NCI-H187 treated with DMSO at 0.1 percent for 48 hours (cell line): ENCODE measurements at places on chromosomes 6 and 20.

GRCh38 chr6:26295691-26296555, 69.1 kb upstream of the BTN3A2 start:
- no peak for DNase-seq

DNA sequence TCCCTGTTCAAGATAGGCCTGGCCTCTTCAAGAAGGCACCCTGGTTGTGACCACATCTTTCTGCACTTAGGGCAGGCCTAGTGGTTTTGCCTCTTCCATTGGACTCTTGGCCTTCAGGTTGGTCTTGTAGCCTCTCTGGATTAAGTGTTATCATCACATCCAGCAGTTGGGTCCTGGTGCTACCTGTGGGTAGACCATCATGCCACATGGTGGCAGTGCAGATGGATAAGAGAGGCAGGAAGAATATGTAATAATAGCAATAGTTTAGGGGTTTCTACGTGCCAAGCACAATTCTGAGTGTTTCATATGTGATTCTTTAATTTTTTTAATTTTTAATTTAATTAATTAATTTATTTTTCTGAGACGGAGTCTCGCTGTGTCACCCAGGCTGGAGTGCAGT, 28.5 kb upstream of the SNRPB2 start:
- DNase-seq: no peak

DNA sequence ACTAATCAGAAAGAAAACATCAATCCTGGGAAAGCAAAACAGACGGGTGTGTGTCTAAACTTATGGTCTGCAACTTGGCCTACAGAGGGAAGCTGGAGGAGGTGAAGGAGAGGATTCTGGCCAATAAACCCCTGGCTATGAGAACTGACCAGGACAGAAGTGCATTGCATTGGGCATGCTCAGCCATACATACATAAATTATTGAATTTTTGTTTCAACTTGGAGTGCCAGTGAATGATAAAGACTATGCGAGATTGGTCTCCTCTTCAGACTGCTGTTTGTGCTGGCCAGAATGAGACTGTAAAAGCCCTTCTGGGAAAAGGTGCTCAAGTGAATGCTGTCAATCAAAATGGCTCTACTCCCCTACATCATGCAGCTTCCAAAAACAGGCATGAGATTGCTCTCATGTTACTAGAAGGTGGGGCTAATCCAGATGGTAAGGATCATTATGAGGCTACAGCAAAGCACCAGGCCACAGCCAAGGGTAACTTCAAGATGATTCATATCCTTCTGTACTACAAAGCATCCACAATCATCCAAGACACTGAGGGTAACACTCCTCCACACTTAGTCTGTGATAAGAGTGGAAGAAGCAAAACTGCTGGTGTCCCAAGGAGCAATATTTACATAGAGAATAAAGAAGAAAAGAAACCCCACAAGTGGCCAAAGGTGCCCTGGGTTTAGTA, 17.4 kb downstream of the ADNP start:
- DNase-seq: no peak

DNA sequence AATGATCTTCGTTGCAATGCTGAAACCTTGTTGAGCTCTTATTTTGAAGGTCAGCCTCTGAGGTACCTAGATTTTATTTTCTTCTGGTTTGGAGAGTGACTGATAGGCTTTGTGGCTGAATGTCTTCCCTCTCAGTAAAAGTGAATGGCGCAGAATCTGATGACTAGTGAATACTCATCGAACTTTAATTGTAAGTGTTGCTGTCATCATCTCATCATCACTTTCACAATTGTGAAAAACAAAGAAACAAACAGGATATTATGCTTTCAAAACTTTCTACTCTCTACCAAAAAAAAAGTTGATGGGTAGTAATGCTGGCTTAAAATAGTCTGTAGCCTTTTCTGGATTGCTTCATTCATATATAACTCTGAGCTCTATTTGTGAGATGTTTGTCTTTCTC, 239.5 kb upstream of the RAB32 start:
- no peak for DNase-seq

DNA sequence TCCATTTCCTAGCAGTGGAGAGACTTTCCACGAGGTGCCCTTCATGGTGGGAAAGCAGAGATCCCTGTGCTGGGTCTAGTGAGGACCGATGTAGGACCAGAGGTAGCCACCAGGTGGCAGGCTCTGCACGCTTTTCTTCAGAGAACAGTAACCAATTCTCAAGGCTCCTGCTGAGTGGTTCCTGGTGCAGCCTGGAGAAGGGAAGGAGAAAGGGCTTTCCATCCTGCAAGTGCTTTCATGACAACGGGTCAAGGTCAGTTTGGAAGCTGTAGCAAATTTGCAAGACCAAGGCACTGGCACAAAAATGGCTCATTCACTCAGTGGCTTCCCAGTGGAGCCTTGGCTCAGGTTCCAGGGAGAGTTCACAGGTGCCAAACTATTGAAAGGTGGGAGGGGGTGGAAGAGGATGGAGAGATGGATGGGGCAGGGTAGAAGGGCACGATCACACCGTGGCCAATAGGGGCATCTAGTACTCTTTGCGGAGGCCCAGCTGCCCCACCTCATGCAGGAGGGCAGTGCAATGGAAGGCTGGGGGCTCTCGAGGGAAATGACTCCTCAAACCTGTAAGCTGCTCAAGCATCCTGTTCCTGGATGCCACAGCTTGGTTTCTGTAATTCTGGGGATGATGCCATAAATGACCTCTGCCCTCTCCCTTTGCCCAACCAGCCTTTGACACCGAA, 25.5 kb upstream of the KCNK16 start:
- no peak for DNase-seq
